MV-4-11 (cell line): ENCODE measurements at places on chromosomes 6 and 20.

DNA sequence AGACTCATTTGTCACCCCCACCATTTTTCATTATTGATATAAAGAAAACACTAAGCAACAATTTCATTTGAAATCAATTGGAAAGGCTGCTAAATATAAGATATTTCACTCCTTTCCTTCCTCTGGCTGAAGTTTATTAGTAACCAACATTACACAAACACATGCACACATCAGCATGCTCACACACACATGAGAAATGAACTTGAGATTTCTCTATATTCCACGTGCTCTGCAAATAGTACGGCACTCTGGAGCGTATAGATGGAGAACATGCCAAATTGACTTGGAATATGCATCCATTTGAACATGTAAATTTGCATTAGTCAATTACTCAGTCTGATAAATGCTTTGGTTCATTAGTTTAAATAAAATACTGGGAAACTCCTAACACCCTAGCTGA, 37.1 kb upstream of the F13A1 start:
- DNase-seq, result no peak

DNA sequence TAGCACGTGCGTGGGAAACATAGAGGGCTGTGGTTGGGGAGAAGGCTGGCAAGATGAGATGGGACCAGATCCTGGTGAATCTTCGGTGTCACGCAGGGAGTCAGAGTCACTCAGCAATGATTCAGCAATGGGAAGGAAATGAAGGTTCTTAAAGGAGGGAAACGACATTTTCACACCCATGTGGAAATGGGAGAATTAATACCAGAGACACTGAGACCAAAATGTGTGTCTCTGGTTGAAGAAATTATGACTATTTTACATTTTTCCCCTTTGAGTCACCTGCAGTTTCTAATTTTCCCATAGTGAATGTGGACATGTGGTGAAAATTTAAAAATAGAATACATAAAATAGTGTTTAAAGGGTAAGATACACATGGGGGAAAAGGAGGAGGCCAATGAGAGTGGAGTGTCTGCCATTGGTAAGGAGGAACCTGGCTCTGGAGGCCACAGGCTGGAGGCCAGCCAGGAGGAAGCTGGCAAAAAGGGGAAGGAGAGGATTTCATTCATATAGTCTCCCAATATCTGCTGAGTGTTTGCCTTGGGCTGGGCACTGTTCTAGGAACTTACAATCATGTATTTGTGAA, 17.5 kb downstream of the NRN1 start:
- peak; percentile 89 for DNase-seq

GRCh38 chr6:121826156-121826810, 390.8 kb downstream of the GJA1 start:
- no peak for DNase-seq

DNA sequence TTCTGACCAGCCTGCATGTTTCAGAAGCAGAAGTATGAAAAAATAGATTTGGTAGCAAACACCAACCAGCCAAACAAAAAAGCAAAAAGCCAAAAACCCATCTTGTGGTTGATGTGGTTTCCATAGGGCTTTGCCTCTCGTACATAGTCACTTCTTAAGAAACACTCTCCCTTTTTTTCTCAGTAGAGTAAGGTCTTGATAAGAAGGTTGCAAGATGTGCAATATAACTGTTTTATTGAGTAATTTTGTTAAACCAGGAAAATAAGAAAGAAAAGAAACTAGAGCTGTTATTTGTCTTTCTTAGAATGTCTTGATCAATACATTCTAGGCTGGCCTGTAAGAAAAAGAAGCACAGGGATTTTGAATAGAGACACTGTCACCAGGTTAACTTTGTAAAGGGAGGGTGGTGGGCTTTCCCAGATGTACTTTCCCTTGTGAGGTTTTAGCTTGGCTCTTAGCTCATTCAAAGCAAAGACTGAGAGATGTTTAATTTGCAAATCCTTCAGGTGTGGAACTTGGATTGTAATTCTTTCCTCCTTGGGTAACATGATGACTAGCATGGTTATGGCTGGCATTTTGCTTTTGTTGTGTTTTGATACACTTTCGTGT, 49.7 kb downstream of the AKAP12 start:
- DNase-seq, result peak; percentile 94
